Stimulated activated naive CD4-positive, alpha-beta T cell treated with Interleukin-2 at 50 U/mL for 16 hours (primary cell): ENCODE measurements at places on chromosomes 5 and 9.

DNA sequence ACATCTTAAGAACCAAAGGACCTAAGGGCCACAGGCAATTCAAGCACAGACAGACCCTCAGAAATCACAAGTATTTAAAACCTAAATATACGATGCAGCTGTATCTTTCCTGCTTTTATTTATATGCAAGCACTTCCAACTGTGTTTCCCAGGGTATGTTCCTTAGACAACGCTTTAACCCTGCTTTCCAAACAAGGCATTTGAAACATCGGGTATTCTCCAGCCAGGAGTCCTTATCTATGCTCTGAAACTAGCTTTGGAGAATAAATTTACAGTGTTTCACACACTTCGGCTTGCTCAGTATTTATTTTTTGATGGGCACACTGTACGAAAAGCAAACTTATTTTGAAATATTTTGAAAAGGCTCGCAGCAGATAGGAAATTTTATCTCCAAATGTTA lies 13.5 kb downstream of the NR6A1 start:
- no peak for DNase-seq

- DNase-seq, result peak; percentile 37
These were observed 14.3 kb downstream of the DIPK1B start for GRCh38 chr9:136726631-136727191.

- no peak for DNase-seq
These were observed 71.8 kb downstream of the KDM4C start for GRCh38 chr9:6829536-6829935.

GRCh38 chr5:168807287-168807686 lies 228.1 kb upstream of the PANK3 start:
- DNase-seq, result no peak

GRCh38 chr5:83577036-83577636 lies 105.6 kb downstream of the VCAN start:
- no peak for DNase-seq

DNA sequence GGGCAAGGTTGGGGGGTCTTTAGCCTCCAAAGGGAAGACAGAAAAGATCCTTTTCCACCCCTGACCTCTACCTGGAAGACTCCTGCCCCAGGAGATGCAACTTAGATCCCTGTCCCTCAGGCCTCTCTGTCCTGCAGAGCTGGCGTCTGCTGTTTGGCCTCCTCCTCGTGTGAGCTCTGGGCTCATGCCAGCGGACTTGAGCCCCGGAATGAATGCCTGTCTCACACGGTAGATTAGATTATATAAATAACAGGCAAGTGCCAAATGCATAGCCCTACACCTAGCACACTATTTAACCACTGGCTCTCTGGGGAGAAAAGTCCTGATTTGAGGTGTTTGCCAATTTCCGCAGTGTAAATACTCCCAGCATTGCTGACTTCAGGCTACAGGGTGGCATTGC lies 1.4 kb upstream of the WNK2 start:
- DNase-seq, result no peak

DNA sequence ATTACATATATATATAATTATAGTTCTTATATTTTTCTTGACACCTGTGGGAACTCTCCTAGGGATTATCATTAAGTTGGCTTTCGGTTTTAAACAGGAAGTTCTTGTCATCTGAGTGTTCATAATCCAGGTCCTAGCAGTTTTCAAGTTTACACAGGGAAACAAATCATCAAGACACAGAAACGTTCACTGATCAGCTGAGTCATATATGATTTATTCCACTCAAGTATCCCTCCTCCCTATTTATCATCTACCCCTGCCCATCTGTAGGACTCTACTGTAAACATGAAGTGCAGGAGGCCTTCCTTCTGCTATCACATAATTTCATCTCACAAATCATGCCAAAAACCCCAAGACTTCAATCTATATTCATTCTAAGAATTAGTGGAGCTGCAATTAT lies 6.3 kb downstream of the SLC25A51 start:
- no peak for DNase-seq

GRCh38 chr5:33720176-33720575 lies 171.6 kb downstream of the ADAMTS12 start:
- DNase-seq, result no peak

DNA sequence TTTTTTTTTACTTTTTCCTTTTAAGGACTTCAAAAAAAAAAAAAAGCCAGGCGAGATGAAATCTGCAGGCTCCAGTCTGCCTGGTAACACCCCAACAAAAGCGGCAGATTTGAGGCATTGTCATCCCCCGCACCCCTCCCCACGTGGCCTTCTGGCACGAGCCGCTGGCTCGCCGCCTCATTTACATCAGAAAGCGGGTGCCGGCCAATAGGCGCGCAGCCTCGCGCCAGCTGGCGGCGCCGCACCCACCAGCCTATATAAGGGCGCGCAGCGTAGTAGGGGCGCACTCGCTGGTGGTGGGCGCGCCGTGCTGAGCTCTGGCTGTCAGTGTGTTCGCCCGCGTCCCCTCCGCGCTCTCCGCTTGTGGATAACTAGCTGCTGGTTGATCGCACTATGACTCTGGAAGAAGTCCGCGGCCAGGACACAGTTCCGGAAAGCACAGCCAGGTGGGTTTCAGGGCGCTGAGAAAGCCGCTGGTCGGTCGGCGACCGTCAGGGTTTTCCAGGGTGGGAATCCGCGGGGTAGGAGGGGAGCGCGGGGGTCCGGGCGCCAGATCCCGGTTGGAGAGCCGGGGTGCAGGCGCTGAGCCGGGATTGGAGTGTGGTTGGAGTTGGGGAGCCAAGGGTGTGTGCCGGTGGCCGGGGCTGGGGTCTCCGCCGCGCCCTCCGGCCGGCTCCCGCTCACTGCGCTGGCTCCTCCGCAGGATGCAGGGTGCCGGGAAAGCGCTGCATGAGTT lies at the start of gene GADD45G:
GADD45G (plus strand) TSS at position 284 of the 736 bp plus-strand sequence; CDS start at position 394, 110 bp downstream.
- DNase-seq, result peak; percentile 93

- no peak for DNase-seq
These were observed 900.0 kb upstream of the CDH10 start for GRCh38 chr5:25544652-25545249.

DNA sequence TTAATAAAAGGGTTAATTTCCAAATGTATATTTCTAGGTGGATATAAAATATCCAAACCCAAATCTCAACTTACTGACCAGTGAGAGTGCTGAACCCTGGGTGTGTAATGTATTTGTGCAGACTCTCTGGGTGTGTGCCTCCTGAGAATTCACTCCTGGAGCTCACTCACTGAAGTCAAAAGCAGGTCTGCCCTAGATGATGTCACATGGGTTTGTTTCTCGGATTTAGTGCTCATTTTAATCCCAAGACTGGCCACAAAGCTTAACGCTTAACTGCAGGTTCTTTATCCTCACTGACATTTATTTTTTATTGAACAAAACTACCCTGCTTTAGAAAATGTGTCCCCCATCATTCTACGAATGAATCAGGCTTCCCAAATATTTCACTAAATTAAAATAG lies 179.4 kb downstream of the PPP2R2B start:
- no peak for DNase-seq

DNA sequence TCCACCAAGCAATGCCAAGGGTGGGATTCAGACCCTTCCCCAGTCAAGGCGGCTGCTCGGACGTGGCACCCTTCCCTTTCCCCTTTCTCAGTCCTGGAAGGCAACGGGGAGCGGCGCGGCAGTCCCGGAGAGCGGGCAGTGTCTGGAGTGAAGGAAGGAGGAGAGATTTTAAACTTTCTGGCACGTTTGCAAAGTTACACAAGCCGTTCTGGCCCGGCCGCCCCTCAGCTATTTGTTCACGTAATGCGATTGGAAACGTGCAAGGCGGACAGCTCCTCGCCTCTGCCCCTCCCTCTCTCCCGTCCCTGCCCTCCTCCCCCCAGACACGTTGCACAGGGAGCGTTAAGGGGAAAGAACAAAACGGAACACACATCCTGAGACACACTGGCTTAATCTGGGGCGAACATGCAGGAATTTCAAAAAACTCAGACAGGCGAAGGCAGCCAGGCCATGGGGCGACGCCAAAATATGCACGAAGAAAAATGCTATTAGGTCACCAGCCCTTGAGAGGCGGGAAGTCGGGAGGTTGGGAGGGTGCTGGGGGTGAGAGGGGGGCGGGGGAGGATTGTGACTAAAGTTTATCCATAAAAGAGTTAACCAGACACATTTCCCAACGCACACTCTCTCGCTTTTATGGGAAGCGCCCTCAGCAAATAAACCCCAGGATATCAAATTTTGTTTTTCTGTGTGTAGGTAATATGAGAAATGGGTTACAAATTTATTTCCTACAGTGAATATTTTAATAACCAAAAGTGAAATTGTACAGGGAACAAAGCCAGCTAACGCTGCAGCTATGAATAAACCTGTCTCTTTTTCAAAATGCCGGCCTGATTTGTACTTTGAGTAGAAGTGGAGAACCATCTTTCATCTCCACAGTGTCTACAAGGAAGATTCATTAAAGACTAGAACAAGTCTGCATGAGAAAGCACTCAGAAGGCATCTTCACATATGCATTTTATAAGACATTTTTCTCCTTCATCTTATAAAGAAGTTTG lies at the start of gene LOX:
LOX (minus strand) TSS at position 144 of the 995 bp plus-strand sequence. CDS start 274 bp downstream, outside the sequence.
- DNase-seq, result no peak

DNA sequence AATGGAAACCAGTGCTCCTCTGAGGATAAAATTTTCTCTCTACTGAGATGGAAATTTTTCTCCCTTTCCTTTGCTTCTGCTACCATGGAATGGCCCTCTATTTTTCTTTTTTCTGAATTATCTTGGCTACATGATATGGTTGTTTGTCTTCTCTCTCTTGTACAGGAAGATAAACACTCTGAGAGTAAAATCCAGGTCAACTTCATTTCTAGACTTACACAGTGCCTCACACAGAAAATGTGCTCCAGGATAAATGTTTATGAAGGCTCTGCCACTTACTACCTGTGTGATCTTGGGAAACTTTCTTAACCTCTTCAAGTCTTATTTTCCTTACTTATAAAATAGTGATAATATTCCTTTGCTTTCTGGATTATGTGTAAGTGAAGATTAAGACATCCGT lies 153.9 kb downstream of the PRELID2 start:
- no peak for DNase-seq

- no peak for DNase-seq
These were observed at the start of gene TXNDC8 for GRCh38 chr9:110337727-110338126. Gene TXNDC8, minus strand, starts transcription at chr9:110337863.

- no peak for DNase-seq
These were observed 111.1 kb downstream of the GADD45G start for GRCh38 chr9:89715881-89716280.

GRCh38 chr5:22985446-22985845 lies 132.3 kb upstream of the CDH12 start:
- no peak for DNase-seq

- no peak for DNase-seq
These were observed 32.3 kb downstream of the ERP44 start for GRCh38 chr9:100066539-100066938.

- no peak for DNase-seq
These were observed 111.9 kb downstream of the FEM1C start for GRCh38 chr5:115432691-115433090.

- DNase-seq, result no peak
These were observed 24.6 kb downstream of the SPARC start for GRCh38 chr5:151661968-151662732.

DNA sequence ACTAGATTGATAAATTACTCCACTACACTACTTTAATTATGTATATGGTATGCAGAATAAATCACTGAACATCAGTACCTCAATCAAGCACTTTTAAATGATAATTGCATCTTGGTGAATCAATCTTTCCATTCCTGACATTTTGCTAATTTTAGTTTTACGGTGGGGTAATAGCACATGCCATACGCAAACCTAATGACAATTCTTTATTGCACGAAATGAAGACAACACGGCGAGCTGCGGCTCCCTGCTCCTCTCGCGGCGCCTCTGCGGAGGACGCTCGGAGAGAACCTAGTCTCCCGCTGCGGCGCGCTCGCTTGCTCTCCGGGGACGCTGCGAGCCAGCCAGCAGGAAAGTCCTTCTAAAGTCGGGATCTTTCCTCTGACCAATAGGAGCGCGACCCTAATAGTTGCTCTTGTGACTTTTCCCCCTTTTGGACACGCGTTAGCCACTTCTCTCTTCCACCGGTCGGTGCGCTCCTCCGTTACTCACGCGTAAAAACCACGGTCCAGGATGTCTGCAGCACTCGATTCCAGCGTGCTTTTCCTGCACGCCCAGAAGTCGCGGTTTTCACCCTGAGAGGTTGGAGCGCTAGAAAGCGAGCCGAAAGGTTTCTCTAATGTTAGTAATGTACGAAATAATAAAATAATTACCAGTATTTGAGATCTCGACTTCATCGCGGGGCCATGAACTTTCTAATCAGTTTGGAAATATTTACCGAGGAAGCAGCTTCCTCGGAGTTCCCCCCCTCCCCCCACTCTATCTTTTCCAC lies 1.0 kb upstream of the MEF2C start:
- no peak for DNase-seq

- no peak for DNase-seq
These were observed 131.5 kb upstream of the NFIL3 start for GRCh38 chr9:91555132-91555531.

- no peak for DNase-seq
These were observed 4.8 kb downstream of the TTF1 start for GRCh38 chr9:132401824-132402223.

GRCh38 chr5:138243794-138244193 lies 30.6 kb downstream of the GFRA3 start:
- no peak for DNase-seq

GRCh38 chr5:28165096-28165495 lies 1126.7 kb upstream of the CDH9 start:
- DNase-seq, result no peak

DNA sequence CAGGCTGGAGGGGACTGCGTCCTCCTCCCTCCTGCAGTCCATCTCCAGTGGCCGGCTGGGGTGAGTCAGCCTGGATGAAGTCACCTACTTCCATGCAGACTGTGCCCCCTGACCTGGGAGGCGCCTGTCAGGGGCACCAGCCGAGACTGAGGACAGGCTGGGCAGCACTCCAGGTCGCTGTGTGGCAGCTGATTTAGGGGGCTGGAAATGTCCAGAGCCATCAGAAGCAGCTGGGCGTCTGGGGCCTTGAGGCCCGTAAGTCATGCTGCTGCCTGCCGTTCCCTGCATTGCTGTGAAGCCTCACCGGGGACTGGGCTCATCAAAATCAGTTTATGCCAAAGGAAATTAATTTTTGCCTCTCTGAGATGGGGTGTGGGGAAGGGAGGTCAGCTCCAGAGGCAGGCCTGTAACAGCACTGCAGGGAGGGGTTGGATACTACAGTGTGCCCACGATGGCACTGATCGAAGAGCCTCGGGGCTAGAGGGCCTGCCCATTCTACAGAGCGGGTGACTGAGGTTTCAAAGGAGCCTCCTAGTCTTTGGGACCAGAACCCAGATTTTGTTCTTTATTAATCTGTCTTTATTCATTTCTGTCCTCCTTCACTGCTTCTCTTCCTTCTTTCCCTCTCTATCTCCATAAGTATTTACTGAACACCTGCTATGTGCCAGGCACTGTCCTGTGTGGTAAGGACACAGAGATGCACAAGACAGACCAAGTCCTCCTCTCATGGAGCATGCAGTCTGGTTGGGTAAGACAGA lies 70.4 kb upstream of the PSD2 start:
- DNase-seq, result no peak

DNA sequence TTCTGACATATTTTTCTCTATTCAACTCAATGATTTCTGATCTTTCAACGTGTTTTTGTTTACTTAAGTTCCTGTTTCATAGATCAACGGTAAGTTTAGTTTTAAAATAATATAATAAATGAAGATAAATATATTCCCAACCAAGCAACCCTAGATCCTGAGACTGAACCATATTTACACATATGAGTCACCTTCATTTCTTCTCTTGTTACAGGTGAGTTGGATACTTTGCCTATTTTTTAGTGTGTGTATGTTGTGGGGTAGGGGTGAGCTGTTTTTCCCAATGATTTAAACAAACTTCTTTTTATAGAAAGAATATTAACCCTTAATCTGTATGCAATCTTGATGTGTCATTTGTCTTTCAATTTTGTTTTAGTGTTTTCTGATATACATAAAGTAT lies 186.9 kb downstream of the MCTP1 start:
- DNase-seq, result no peak

GRCh38 chr5:179791881-179792611 lies 1.7 kb upstream of the LTC4S start:
- DNase-seq, result no peak
